Aorta (tissue), 5 donors: ENCODE measurements at places on chromosomes 5 and 9.
A peak's percentile ranks its signal among the peaks of the same experiment; 100 is the strongest.

DNA sequence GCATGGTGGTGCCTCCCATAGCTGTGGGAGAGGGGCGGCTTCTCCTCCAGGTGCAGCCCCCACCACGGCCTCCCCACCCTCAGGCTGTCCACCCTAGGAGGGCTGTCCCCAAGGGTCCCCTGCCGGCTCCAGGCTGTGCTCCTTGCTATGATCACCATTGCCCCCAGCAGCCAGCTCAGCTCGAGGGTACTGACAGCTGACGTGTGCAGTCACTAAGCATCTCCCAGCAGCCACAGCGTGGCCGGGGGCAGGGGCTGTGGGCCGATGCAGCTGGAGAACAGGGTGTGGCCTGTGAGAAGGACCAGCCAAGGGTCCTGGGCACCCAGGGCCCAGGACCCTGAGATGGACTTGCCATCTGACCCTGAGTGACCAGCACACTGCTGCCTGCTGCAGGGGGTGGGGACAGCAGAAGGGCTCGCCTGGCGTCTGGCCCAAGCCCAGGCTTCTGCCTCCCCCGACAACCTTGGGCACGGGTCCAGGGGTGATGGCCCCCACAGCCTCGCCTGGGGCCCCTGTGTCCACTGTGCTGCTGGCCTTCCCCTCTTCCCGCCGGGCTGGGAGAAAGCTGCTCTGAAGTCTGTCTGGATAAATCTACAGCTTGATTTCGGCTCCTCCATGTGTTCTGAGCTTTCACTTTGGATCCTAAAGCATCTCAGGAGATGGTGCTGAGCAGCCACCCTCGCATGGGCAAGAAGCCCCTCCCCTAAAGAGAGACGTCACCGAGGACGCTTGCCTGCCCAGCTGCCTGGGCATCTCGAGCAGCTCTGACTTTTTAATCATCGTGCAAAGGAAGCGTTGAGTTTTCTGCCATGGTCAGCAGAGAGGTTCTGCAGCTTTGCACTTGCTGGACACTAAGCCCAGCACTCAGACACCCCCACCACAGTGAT is 5.5 kb downstream of the KCNT1 start:
- DNase-seq, result no peak

DNA sequence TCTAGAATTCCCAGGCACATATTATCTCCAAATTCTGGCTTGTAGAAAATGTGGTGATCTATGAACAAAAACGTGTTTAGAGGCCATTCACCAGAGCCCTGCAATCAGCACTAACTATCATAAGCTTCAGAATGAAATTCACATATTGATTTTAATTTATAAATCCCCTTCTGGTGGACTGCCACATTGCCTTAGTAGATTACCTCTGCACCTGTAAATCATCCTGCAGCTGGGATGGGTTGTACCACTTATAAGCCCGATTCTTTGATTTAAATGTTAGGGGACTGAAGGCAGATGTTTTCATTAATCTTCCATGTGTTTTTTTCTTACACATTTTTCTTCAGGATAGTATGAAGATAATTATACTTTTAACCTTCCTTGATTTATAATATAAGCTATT is 140.7 kb upstream of the PTPRD start:
- DNase-seq, result no peak

DNA sequence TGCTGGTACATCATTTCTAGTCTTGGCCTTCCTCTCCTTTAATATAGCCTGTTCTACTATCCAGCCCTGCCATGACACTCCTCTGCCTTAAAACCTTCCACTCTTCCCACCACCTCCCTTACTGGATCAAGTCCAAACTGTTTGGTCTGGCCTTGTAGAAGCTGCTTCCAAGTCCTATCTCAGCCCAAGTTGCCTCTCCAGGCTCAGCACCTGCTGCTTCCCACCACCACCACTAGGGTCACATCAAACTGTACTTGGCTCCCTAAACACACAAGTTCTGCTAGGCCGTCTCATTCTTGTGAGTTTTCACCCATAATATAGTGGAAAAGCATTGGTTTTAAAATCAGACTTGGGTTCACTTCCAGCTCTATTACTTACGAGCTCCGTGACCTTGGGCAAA is 1.4 kb downstream of the NDUFA8 start:
- DNase-seq, result no peak

GRCh38 chr5:66904189-66904588 is 292.4 kb downstream of the CD180 start:
- DNase-seq, result no peak

GRCh38 chr9:123999661-124000060 is 11.9 kb upstream of the LHX2 start:
- DNase-seq, result no peak

GRCh38 chr5:110644357-110644756 is 82.1 kb downstream of the TMEM232 start:
- DNase-seq, result no peak

DNA sequence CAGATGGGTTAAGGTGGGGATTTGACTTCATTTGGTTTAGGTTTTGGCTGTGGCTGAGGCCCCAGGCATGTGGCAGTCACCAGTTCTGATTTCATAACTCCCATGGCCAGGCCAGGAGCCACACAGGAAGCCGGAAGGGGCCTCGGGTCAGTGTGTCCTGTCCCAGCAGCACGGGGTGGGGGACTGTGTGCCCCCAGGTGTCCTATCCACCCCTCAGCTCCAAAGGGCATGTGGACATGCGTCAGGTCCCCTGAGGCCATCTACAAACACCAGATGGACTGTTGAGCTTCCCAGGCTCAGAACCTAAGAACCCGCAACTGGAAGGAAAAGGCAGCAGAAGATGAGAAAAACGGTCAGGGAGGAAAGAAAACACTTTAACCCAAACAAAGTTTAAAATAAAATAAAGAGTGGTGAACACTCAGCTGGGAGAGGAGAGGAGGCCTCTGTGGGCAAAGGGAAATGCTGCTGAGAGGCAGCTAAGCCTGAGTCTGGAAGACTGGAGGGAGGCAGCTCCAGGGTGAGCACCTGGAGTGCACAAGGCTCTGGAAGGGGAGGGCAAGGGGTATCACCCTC is 260.8 kb downstream of the AUH start:
- peak; percentile 60 for DNase-seq

GRCh38 chr5:86465052-86465838 is 152.5 kb upstream of the COX7C start:
- DNase-seq, result no peak

- no peak for DNase-seq
Observed at GRCh38 chr5:143001764-143002351, 231.7 kb downstream of the ARHGAP26 start.

GRCh38 chr5:141326088-141326854 is 4.0 kb upstream of the PCDHGA1 start:
- DNase-seq, result peak; percentile 83

GRCh38 chr9:133669182-133669801 is 33.1 kb downstream of the DBH start:
- no peak for DNase-seq

- no peak for DNase-seq
Observed at GRCh38 chr5:86968301-86968753, 299.4 kb upstream of the RASA1 start.

GRCh38 chr9:108423433-108423832 is 432.4 kb downstream of the ACTL7B start:
- no peak for DNase-seq

- no peak for DNase-seq
Observed at GRCh38 chr5:82480331-82480730, 202.2 kb upstream of the RPS23 start.

GRCh38 chr5:91170266-91170665 is 212.9 kb downstream of the ARRDC3 start:
- DNase-seq, result no peak

DNA sequence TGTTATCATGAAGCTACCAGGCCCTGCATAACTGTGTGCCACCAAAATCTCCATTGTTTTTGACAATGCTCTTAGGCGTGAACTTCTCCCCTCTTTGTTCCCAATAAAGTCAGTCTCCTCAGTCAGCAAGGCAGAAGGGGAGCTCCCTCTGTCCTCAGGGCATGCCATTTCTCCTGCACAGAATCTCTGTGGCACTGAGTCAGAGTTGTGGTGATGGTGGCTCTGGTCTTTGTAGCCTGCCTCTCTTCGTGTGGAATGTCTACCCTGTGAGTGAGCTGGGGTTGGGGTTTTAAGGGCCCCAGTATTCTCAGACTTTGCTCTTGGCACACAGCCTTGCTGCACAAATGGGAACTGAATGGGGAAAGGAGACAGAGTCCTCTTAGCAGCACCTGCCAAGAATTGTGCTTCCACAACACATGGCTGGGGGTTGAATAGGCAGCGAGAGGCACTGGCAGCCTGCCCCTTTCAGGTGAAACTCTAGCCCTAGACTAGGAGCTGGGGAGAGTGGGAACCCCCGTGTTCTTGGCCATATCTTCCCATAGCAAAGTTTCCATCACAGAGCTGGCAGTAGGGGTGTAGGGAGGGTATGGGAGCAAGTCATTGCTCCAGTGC is 146.6 kb downstream of the SH3GL2 start:
- DNase-seq, result no peak

DNA sequence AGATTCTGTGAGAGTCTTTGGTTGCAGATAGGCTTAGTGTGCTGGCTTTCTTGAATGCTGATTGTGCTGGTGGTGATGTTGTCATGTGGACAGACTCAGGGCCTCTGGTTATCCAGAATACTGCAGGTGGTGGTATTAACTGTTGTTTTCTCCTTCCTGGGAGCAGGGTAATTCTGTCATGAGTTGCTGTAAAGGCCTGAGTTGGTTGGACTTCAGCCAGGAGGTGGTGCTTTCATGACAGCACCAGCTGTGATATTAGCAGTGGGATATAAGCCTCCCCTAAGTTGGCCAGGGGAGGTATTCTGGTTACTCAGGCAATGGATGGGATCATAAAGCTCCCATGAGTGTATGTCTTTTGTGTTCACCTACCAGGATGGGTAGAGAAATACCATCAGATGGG is 16.4 kb upstream of the RNF180 start:
- no peak for DNase-seq

DNA sequence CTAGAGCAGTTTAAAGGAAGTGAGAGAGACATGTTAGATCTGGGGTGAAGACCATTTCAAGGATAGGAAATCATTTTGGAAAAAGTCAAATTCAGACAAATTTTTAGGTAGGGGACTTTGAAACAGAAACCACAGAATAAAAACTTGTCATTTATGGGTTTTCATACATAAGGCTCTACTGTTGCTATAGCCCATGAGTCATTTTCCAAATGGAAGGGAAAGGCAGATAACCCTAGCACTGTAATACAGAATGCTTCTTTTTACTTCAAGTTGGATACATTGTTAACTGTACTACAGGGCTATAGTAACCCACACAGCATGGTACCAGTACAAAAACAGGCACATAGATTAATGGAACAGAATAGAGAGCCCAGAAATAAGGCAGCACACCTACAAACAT is 455.4 kb downstream of the EBF1 start:
- no peak for DNase-seq

GRCh38 chr5:168168978-168169698 is 122.3 kb upstream of the WWC1 start:
- DNase-seq, result no peak

DNA sequence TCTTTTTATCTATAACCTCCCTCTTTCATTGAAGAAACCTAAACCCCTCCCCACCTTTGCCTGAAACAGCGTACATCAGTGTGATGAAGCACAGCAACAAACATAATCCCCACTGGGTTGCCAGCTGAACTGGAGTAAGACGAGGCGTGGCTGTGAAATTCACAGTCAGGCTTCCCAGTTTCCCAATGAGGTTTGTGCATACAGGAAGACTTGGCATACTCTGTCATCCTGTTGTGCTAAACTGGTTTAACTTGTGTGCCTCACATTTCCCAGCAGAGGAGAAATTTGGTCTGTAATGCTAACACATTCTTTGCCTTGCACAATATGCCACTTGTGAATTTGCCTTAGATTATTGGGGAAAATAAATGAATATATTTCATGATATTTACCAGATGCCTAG is 121.5 kb downstream of the SV2C start:
- DNase-seq, result no peak

DNA sequence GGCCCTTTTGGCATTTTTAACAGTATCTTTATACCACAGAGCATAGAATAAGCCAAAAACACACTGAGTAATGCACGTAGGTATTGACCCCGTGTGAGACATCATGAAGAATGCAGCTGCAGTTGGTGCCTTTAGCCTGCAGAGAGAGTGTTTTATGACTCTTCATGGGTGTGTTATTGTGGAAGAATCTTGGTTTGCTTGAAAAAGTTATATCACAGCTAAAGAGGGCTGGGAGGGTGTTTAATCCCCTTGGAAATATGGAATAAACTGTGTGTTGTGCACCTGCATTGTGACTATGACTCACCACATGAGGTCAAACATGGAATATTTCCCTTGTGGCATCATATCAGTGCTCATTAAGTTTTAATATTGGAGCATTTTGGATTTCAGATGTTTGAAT is 458.7 kb downstream of the CDH9 start:
- DNase-seq, result no peak

DNA sequence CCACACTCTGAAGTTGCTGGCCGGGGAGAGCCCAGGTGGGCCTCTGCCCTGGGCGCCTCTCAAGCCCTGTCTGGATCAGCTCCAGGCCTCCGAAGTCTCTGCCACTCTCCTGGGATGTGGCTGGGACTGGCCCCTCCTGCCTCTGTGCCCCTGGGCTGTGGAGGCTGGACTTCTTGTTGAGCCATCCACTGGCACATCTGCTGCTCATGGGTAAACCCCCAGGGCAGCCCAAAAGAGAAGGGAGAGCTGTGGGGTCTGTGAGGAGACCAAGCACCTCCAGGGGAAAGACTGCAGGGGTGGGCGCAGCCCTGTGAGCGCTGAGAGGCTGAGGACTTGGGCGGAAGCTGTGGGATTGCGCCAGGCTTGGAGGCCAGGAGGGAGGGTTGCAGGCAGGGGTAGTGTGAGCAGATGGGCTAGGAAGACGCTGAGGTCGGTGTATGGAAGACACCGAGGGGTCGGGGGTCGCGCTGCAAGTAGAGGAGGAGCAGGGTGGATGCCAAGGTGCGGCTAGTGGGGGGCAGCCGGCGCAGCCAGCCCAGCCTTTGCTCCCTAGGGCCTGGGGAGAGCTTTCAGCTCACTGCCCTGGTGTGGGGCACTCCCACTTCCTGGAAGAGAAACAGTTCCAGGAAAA is 118.1 kb downstream of the WNK2 start:
- peak; percentile 71 for DNase-seq

DNA sequence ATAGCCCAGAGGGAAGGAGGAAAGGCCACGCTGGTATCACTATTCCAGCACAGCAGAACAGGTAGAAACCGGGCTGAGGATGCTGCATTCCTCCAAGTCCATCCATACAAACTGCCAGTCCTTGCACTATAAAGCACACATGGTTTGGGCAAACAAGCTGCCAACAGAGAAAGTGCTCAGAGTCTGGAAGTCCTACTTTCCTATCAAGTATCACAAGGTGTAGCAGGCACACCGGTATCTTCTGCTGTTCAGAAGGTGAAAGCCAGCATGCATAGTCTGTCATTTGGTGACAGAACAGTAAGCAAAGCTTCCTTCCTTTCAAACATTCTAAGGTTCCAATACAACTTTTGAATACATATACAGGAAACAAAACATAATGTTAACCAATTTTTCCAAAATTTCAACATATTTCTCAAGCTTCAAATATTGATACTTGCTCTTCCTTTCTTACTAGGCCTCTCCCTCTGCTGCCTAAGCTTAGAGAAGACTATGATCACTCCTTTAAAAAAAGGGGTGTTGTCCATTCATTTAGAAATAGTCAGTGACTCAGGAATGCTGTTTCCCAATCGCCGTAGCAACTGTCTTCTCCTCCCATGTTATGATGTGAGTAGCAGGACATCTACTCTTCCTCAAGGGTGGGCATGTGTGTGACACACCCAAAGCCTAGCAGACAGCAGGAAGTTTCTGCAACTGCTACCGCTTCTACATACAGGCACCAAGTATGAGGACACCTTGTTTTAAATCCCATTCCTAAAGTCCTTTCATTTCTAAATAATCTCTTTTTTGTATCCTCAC is 14.7 kb downstream of the DIAPH1 start:
- peak; percentile 62 for DNase-seq
